ENCODE measurements at places on chromosomes 13 and 19.

DNA sequence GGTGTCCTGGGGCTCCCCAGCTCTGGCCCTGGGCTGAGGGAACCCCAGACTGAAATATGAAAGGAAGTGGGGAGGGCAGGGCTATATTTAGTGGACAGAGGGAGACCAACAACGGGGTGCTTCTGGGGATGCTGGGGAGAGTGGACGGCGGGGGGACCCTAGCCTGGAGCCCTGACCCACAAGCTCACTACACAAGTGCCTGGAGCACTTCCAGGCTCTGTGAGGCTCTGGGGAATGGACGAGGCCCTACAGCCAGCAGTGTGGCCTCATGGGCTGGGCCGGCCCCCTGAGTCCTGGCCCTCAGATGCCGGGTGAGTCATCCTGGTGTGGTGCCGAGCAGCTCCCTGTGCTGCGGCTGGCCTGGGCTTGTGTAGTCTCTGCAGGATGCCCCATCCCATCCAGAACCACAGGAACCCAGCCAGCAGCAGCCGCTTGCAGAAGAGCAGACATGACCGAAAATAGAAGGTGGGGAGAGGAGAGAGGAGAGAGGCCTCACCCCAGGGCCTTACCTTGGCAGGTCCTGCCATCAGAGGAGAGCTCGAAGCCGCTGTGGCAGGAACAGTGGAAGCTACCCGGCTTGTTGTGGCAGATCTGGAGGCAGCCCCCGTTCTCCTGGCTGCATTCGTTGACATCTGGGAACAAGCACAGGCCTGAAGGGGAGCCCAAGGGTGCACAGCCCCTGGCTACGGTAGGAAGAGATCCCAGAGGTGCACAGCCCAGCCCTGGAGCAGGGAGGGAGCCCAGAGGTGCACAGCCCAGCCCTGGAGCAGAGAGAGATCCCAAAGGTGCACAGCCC, 26.1 kb downstream of the GAS6 start:
- DNase-seq = peak; percentile 90

GRCh38 chr13:113742000-113742441, 17.0 kb upstream of the TMEM255B start:
- DNase-seq = peak; percentile 88

- no peak for DNase-seq
These were observed 79.8 kb upstream of the WASF3 start for GRCh38 chr13:26477681-26478080.

- no peak for DNase-seq
These were observed 321.7 kb downstream of the DLEU7 start for GRCh38 chr13:50521831-50522149.

- no peak for DNase-seq
These were observed 23.2 kb downstream of the EGLN2 start for GRCh38 chr19:40822161-40822560.

DNA sequence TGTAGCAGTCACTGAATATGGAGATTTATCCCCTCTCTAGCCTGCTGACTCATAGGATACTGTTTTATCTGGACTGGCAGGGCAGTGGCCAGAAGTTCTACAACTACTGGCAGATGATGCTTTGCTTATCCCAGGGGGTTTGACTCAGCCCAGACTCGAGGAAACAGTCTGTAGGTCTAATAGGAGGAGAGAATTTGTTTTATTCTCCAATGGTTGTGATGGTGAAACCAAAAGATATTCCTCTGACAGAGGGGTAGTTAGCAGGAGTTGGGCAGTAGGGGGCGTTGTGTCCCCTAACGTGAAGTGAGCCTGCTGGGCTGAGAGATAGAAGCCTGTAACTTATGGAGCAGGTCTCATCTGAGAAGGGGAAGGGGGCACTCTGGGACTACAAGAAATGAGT, 74.9 kb downstream of the WTIP start:
- peak; percentile 47 for DNase-seq

- no peak for DNase-seq
These were observed 283.2 kb upstream of the ARGLU1 start for GRCh38 chr13:106850973-106851650.

DNA sequence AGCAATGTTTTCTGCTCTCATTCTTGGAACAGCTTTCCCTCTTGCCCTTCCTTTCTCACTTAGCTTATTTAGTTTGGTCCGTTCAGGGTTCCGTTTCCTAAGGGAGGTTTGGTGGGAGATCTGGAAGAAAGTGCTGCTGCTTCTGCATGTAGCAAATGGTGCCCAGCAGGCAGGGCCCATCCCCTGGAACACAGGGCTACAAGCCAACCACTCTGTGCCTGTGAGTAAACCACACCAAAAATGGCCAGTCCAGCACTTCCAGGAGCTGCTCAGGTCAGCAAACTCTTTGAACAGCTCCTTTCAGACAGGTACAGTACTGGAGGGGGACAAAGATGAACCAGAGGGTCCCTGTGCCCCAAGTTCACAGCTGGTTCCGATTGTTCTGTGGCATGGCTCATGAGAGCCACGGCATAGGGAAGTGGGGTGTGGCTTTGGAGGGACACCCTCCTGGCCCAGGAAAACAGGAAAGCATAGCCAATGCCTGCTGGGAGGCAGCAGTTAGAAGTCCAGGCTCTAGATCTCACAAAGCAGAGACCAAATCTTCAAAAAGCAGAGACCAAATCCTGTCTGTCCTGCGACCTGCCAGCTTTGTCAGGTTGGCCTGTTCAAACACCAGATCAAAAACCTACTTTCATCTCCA, 39.5 kb downstream of the FAM124A start:
- DNase-seq = no peak

DNA sequence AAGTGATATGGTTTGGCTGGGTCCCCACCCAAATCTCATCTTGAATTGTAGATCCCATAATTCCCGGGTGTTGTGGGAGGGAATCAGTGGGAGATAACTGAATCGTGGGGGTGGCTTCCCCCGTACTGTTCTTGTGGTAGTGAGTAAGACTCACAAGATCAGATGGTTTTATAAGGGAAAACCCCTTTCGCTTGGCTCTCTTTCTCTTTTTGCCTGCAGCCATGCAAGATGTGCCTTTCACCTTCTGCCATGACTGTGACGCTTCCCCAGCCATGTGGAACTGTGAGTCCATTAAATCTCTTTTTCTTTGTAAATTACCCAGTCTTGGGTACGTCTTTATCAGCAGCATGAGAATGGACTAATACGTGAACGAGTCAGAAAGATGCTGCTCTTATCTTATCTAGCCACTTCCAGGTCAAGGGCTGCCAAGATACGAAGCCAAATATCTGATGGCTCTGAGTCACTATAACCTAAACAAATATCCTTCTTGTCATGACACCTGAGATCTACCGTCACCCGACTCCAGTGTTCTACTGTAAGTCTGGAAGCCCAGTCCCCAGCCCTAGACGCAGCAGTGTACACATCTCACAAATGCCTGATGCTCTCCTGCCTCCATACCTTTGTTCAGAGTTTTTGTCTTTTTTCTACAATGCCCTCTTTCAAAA, 45.9 kb downstream of the SLC15A1 start:
- no peak for DNase-seq

GRCh38 chr19:412356-413355, 3.7 kb upstream of the C2CD4C start:
- DNase-seq = no peak

DNA sequence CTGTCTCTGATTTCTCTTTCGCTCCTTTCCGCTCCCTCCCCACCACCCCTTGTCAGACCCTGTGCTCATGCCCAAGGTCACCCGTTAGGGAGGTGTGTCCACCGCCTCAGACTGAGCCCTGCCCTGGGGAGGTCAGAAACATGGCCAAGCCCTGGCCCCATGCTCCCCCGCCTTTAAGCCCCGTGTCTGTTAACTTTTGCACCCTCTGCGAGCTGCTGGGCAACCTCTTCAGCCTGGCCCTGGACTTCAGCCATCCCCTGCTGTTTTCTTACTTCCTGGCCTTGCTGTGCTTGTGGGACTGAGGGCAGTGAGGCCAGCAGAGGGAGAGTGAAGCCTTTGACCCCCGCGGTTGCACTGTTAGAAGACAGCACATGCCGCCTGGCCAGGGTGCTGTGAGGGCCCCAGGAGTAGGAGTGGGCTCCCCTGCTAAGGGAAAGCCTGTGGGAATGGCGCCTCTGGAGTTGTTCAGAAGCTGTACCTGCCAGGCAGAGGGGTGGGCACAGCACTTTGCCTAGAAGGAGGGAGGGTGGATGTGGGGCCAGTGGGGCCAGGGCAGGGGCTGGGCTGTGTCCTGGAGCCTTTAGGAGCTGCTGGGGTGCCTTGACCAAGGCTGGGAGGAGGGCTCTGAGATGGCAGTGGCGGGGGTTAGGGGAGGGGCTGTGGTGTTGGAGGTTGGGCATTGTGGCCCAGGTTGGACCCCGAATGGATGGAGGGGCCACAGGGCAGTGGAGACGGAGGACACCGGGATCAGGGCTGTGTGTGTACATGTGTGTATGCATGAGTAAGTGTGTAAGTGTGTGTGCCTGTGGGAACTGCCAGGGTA, 7.9 kb downstream of the UPF1 start:
- no peak for DNase-seq

DNA sequence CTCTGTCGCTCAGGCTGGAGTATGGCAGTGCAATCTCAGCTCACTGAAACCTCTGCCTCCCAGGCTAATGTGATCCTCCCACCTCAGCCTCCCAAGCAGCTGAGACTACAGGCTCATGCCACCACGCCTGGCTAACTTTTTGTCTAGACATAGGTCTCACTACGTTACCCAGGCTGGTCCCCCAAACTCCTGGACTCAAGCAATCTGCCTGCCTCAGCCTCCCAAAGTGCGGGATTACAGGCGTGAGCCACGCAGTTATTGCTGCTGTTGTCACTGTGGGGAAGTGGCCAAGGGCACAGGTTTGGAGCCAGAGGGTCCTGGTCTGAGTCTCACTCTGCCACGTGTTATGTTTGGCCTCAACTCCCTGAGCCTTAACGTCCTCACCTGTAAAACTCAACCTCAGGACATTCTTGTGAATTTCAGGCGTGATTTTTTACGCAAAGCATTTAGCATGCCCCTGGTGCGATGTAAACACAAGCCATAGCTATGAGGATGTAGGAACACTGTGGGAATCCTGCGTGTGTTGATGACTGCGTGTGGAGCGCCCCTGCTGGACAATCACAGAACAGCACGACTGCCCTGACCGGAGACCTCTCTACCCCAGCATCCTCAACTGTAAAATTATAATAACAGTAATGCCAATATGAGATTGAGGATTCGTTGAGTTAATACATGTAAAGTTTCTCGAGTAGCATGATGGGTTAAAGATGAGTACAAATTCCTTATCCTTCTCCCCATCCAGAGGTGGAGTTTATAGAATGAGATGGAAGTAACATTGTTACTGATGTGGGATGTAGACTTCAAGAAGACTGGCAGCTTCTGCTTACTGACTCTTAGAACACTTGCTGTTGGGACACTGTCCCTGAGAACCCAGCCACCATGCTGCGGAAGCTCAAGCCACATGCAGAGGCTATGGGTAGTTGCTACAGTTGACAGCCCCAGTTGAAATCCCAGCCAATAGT, 41.8 kb upstream of the PNMA8B start:
- DNase-seq = peak; percentile 69
